ENCODE measurements at places on chromosomes 5 and 9. TPM values are rescaled to one million over a fixed set of nuclear protein-coding genes. Genes with fewer than 3 reads are reported as not detected.

GRCh38 chr5:127684726-127685467, 18.3 kb upstream of the CCDC192 start:
- ATAC-seq, result no peak

- ATAC-seq, result no peak
These were observed 137.1 kb downstream of the SUSD1 start for GRCh38 chr9:112038017-112038408.

DNA sequence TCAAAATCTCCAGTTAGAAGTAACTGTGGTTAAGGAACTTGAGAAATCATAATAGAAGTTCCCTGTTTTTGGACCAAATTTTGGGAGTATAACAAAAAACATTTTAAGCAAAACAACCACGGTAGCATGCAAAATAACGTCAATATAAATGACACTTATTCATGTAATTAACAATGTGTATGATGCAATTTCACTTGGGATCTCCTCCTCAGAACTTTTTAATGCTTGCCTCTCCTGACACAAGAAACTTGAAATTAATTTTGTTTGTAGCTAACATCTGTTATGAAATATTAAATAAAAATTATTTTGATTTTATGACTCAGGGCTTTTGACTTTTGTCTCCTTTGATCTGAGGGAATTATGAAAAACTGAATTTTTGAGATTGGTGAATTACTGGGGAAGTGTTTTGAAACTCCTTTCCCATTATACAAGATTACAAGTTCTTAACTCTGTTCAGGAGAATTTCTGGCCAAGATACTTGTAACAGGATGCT, 149.7 kb downstream of the ATP10B start:
- ATAC-seq, result no peak

- no peak for ATAC-seq
These were observed 7.6 kb upstream of the GRPEL2 start for GRCh38 chr5:149337736-149338135.

GRCh38 chr9:3181049-3181953, 337.4 kb upstream of the PUM3 start:
- ATAC-seq, result peak; percentile 41

GRCh38 chr9:95584176-95584575, 67.4 kb upstream of the PTCH1 start:
- no peak for ATAC-seq

DNA sequence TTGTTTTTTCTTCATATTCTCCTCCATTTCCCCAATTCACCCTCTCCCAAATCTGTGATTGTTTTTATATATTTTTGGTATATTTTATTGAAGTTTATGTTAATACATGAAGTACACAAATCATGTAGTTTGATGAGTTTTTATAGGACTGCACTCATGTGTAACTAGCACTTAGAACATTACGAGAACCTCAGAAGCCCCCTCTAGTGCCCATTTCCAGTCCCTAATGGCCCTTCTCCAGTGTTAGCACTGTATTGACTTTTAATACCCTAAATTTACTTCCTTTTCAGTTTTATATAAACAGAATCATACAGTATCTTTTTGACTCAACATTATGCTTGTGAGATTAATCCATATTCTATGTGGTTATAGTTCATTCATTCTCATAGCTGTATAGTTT, 18.5 kb upstream of the FKTN start:
- ATAC-seq, result no peak

GRCh38 chr5:77850536-77851175, 74.5 kb upstream of the TBCA start:
- no peak for ATAC-seq

DNA sequence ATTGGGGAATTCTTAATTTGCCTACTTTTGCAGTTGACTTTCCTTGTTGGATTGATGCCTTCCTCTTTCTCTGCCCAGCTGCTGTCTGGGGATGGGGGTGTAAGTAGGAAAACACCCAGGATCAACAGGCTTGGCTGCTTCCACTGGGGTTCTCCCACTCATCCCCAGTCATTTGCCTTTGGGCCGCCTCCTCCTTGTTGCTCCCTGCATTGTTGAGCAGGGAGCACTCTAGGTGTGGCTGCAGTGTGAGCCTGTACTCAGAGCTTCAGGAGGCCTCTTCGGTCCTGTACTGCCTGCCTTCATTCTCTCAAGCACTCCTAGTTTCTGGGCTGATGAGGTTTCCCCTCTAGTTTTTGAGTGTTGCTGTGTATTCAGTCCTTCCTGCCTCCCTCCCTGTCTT, 12.1 kb downstream of the RHOBTB3 start:
- no peak for ATAC-seq

- no peak for ATAC-seq
These were observed 388.0 kb downstream of the CDH12 start for GRCh38 chr5:22465177-22465576.

- ATAC-seq, result no peak
These were observed 309.9 kb upstream of the PANK3 start for GRCh38 chr5:168889039-168889438.

- no peak for ATAC-seq
These were observed 6.5 kb upstream of the RAPGEF6 start for GRCh38 chr5:131641494-131641893.

- ATAC-seq, result no peak
These were observed 8.3 kb upstream of the CHD1 start for GRCh38 chr5:98936948-98937715.

- ATAC-seq, result no peak
These were observed 72.3 kb upstream of the STARD4 start for GRCh38 chr5:111584651-111585050.

- peak; percentile 85 for ATAC-seq
These were observed 126.8 kb upstream of the STC2 start for GRCh38 chr5:173454736-173455598.

GRCh38 chr5:143409926-143410325, 6.4 kb upstream of the NR3C1 start:
- no peak for ATAC-seq

DNA sequence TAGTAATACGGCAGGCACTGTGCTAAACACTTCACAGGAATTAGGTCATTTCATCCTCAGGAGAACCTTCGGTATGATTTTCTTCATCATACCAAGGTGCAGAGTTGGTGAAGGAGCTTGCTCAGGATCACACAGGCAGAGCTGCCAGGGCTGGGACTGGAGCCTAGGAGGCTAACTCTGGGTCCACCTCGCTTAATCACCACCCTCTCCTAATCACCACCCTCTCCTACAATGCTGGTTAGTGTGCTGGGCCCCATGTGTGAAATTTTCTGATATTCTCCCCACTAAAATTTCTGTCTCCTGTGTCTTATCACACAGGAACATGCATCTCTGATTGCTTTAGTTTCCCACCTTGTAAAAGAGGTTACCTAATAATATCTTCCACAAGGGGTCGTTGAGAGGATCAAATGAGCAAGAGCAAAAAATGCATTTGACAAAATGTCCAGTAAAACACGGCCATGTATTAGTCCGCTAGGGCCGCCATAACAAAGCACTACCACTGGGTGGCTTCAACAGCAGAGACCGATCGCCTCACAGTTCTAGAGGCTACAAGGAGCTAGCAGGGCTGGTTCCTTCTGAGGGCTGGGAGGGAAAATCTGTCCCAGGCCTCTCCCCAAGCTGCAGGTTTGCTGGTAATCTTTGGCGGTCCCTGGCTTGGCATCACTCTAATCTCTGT, 128.2 kb upstream of the NFIB start:
- ATAC-seq, result no peak

GRCh38 chr9:2132484-2133082, 117.4 kb downstream of the SMARCA2 start:
- ATAC-seq, result no peak

DNA sequence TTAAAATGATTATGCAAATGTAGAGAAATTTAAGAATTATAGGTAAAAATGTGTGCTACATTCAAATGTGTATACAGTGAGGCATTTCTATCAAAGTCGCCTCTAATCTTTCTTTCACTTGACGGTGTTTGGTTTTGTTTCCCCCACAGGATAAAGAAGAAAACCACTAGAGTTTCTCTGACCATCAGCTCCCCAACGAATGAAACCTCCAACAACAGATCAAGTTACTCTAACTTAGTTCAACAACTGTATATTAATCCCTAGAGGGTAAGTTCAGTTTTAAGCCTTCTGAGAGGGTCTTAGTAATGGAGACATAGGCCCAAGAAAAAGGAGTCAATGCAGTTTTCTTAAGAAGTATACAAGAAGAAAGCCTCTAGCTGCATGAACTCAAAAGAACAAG, 11.5 kb upstream of the MYOT start:
- no peak for ATAC-seq

GRCh38 chr5:180421672-180422071, 68.5 kb upstream of the GFPT2 start:
- no peak for ATAC-seq

GRCh38 chr9:136255896-136256890, 10.6 kb upstream of the QSOX2 start:
- no peak for ATAC-seq

DNA sequence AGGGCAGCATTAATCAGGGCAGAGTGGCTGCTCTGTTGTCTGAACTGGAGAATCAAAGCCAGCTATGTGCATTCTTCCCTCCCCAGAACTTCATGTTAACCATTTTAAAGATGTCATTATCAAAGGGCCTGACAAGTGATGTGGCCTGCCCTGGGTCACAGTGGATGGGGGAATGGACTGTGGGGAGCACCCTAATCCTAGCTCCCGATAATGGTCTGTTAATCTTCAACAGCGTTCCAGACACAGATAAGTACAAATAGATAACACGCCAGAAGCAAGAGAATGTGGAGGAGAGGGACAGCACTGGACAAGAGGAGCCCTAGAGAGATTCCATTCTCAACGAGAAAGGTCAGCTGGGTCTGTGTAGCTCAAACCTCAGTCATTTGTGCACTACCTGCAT, 77.5 kb downstream of the DPYSL3 start:
- no peak for ATAC-seq

GRCh38 chr9:72210522-72210921, 61.3 kb downstream of the GDA start:
- no peak for ATAC-seq

DNA sequence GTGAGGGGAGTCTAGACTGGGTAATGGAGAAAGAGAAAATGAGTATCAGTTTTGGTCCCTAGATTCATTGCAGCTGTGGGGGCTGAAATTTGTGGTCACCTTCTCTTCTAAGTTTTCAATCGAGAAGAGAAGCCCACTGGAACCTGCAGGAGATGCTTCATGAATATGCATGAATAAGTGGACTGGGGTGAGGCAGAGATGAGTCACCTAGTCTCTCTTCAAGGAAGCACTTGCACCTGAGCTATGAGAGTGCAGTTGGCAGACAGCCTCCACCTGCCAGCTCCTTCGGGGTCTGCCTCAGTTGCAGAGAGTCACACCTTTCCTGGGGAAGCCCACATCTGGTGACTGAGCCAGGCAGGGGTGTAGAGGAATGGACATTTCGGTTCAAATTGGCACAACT, 69.1 kb downstream of the ZNF366 start:
- ATAC-seq, result no peak

DNA sequence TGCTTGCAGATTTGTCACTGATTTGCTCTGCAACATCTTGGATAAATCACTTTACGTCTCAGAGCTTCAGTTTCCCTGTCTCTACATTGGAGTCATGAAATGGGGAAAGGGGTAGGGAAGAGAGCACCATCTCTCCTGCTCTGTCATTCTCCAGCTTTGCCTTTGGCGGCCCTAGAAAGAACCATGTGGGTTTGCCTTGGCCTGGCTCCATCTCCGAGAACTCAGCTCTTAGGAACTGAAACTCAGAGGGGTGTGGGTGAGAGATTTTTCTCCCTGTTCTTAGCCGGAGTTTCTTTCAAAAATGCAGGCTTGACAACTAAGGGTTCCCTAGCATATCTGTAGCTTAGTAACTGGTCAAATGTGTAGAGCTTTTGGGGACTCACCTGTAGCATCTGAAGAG, 123.5 kb downstream of the SMARCA2 start:
- ATAC-seq, result no peak

- ATAC-seq, result peak; percentile 66
These were observed 57.4 kb downstream of the CFAP95 start for GRCh38 chr9:69877852-69878514.

DNA sequence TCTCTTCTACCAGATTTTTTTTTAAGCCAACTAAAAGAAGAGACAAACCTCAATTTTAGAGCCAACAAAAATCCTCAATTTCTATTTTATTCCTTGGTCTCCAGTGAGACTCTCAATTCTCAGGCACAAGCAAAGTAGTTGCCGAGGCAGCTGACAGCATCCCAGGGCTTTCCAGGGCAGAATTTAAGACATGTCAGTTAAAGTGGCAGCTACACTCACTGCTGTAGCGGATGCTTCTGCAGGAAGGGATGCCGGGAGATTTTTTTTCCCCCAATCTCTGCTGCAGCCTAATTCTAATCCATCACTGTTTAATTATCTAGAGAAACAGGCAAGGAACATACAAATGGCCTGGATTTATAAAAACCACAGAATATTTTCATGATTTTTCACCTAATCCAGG, 57.0 kb downstream of the TTC39B start:
- no peak for ATAC-seq

GRCh38 chr9:124045076-124045829, 33.7 kb downstream of the LHX2 start:
- ATAC-seq, result peak; percentile 61

DNA sequence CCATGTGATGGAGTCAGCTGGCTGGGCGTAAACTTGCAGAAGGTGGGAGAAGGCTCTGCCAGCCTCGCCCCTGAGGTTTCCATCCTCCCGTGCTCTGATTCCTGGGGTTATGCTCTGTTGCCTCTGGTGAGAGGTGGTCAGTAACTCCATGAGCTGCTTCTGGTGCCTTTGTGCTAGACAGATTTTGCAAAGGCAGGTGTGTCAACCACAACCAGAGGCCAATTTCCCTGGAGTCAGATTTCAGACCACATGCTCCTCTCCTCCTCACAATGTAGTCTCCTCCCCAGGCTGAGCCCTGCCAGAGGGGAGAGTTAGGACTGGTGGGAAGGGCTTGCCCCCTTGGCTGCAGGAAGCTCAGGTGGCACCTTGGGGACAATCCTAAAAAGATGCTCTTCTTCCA, 38.8 kb upstream of the TENT4A start:
- ATAC-seq, result no peak

GRCh38 chr5:178651046-178651810, 24.4 kb upstream of the CLK4 start:
- ATAC-seq, result no peak

- no peak for ATAC-seq
These were observed 6.8 kb upstream of the PRUNE2 start for GRCh38 chr9:76912636-76913275.

PTGR1 gene
- 59.6 TPM for total RNA-seq

HRCT1 gene
- 4.0 TPM for total RNA-seq

NCBP1 gene
- 17.6 TPM for total RNA-seq

STPG3 gene
- not detected for total RNA-seq

ATOSB gene
- total RNA-seq, result 15.6 TPM

GPR151 gene
- not detected for total RNA-seq

PROB1 gene
- 9.1 TPM for total RNA-seq

COL15A1 gene
- 80.5 TPM for total RNA-seq

SLC36A2 gene
- total RNA-seq, result not detected

FNBP1 gene
- total RNA-seq, result 119 TPM

EQTN gene
- total RNA-seq, result not detected

PRR16 gene
- 7.0 TPM for total RNA-seq

SLC25A2 gene
- total RNA-seq, result not detected

ARAP3 gene
- 6.8 TPM for total RNA-seq

LECT2 gene
- not detected for total RNA-seq

PTGS1 gene
- total RNA-seq, result 56.7 TPM

SPATA31D3 gene
- not detected for total RNA-seq

DEPDC1B gene
- 0.69 TPM for total RNA-seq

GPR21 gene
- 0.39 TPM for total RNA-seq

MPDZ gene
- 71.8 TPM for total RNA-seq

TAF9 gene
- total RNA-seq, result 40.9 TPM
